ENCODE measurements at places on chromosomes 2 and 18. TPM values are rescaled to one million over a fixed set of nuclear protein-coding genes. Genes with fewer than 3 reads are reported as not detected.

DNA sequence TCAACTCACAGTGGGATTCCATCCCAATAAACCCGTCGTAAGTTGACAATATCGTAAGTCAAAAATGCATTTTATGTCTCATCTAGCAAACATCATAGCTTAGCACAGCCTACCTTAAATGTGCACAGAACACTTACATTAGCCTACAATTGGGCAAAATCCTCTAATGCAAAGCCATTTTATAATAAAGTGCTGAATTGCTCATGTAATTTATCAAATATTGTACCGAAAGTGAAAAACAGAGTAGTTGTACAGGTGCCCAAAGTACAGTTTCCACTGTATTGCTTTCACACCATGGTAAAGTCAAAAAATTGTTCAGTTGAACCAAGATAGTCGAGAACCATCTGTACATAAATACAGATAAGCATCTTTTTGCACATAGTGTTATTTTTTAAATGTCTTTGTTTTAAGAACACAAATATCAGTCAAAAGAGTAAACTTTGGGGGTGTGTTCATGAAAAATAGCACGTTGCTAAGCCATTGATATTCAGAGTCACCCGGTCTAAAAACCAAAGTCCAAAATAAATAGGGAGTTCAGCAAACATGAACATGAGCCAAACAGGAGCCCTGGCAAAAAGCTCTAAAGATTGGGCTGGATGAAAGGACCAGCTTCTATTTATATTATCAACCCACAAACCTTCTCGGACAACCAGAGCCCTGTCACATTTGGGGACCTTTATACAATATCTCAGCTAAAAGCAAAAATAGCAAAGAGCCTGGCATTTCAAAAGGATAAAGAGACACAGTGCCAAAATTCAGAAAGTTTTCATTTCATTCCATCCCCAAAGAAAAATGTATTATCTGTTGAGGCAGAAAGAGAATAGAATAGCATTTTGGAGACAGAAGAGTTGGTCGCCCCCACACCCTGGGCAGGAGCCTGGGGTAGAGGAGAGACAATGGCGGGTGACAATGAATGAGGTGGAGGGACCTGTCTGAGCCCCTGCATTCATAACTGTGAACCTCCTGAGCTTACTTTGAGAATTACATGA, 105.9 kb upstream of the SH3BP4 start:
- DNase-seq = no peak

The ALPG gene
- polyA plus RNA-seq = not detected

DNA sequence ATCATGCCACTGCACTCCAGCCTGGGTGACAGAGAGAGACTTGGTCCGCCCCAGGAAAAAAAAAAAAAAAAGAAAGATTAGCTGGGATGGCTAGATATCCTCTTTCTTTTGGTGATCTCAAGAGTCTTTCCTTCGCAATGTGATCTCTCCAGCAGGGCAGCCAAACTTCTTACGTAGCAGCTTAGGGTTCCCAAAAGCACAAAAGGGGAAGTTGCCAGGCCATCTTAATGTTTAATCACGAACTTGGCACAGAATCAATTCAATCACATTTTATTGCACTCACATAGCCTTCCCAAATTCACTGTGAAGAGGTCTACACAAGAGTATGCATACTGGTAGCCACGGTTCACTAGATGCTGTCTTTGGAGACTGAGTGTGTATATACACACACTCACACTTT, 53.1 kb downstream of the VIL1 start:
- DNase-seq = no peak

GRCh38 chr2:133287709-133288108, 280.6 kb downstream of the NCKAP5 start:
- DNase-seq = no peak

The ASPRV1 gene
- 2.9 TPM for polyA plus RNA-seq

The NAT8 gene
- 0.29 TPM for polyA plus RNA-seq

Measured in forelimb muscle (tissue), 1 donor.